ENCODE measurements at places on chromosomes 16 and 17.

DNA sequence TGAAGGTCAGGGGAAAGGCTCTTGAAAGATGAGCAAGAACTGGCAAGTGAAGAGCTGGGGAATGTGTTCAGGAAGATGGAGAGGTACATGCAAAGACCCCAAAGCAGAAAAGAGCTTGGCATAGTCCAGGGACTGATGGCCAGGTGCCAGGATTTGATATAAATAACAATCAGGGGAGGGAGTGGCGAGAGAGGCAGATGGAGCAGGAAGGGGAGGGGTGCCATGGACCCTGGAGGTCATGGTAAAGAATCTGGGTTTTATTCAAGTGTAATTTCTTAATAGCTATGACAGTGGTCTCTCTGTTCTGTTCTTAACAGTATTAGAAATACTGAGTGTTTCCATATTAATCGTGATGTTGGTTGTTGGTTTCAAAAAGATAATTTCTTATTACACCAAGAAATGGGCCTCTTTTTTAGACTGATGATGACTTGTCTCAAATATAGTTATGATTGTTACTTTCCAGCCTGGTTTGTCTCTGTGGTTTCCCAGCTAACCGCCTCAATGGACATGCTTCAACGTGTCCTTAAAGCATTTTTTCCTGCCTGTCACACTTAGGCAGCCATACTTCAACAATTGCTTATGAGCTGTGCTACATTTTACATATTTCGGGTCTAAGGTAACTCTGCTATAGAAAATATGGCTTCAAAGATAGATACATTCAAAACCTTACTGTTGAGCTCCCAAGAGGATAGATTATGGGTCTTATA is 49.4 kb downstream of the MYH10 start:
- no peak for DNase-seq

DNA sequence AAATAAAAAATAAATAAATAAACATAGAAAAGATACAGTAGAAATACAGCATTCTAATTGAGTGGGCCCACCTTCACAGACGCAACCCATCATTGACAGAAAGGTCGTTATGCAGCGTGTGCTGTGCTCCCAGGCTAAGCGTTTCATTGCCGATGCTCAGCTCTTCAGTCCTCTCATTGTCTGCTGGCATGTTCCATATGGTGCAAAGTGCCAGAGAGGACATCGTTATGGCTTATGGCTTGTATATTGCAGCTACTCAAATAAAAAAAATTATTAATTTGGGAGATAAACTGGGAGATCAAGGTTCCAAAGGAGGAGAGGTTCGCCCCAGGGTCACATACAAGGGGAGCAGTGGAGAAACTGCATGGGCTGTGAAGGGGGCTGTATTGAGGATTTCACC is 11.3 kb upstream of the UBALD2 start:
- no peak for DNase-seq

GRCh38 chr17:32546031-32546444 is 59.2 kb downstream of the CDK5R1 start:
- DNase-seq = no peak

- DNase-seq = no peak
These were observed 4.2 kb downstream of the CARHSP1 start for GRCh38 chr16:8864480-8865110.

DNA sequence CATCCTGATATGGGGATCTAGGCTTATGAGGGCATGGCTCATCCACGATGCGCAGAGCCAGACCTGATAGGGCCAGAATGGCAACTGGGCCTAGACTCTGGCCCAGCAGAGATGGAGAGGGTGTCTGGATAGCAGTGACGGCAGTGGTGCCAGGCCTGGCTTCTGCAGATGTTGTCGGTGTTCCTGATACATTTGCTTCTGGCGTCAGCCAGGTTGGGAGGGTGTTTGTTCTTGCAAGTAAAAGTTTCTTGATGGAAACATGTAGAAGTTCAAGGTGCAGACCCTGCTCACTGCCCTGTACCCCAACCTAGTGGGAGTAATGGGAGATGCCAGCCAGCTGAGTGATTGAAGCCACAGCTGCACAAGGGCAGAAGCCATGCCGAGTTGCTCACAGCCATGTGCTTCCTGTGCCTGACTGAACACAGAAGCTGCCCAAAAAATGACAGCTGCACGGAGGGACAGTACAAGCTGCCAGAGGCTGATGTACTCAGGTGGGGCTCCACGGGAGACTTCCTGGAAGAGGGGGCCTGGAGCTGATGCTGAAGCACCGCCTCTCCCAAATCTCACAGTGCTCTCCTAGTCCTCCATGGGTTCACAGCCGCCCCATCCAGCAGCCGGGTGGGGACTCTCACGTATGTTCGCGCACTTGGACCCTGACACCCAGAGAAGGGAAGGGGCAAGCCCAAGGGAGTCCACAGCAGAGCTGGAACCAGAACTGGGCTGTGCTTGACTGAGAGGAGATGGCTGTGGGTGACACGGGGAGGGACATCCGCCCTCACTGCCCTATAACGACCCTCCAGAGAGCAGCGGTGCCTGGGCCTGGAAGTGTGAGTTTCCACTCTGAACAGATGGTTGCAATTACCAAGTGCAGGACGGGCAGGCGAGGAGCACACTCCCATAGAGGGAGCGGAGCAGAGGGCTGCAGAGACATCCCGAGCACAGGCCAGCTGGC is 78.7 kb downstream of the N4BP1 start:
- DNase-seq = no peak

- peak; percentile 80 for DNase-seq
These were observed 7.6 kb upstream of the TNRC6A start for GRCh38 chr16:24721830-24722238.

Data from A172 (cell line).